Posterior vena cava (tissue), 2 donors: ENCODE measurements at places on chromosomes 11 and 22. TPM values are rescaled to one million over a fixed set of nuclear protein-coding genes. Genes with fewer than 3 reads are reported as not detected.

GCAT gene
- 3.3 TPM for total RNA-seq

GRCh38 chr22:27347951-27348350, 453.6 kb downstream of the MN1 start:
- DNase-seq: no peak

EPS8L2 gene
- 23.8 TPM for total RNA-seq

GRCh38 chr11:107496011-107496410, 38.4 kb upstream of the CWF19L2 start:
- DNase-seq: no peak

- DNase-seq: no peak
Measured at GRCh38 chr11:48007677-48008076, 27.3 kb downstream of the PTPRJ start.

DNA sequence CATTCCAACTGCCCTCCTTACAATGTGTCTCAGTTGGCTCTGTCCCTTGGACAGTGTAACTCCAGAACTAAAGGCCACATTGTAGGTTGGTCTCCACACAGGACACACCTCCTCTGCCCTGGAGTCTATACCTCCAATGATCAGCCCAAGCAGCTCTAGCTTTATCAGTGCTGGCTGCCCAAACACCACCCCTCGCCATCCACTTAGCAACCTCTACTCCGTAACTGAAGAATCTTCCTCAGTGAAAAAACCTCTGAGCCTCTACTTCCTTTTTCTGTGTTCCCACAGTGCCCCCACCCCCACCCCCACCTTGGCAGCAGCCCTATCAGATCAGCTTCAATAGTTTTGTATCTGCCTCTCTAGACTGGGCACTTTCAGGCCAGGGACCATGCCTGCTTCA, 33.4 kb downstream of the SERPINH1 start:
- DNase-seq: no peak

DNA sequence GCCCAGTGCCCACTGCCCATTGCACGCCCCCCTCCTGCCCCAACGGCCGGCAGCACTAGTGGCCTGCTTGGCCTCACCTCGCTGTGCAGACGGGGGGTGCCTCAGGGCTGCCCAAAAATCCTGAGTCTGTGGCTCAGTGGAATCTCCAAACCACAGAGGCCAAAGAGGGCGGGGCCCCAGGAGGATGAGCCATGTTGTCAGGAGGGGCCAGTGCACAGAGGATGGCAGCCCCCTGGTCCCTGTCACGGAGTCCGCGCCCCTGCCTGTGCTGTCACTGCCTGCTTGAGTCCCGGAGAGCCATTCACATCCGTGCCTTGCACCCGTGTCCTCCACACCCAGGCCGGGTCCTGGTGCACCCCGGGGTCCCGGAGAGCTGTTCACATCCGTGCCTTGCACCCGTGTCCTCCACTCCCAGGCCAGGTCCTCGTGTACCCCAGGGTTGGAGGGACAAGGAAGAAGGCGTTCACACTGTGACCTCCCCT, 36.4 kb upstream of the MUC5AC start:
- peak; percentile 77 for DNase-seq

PARVA gene
- total RNA-seq: 172 TPM

DNA sequence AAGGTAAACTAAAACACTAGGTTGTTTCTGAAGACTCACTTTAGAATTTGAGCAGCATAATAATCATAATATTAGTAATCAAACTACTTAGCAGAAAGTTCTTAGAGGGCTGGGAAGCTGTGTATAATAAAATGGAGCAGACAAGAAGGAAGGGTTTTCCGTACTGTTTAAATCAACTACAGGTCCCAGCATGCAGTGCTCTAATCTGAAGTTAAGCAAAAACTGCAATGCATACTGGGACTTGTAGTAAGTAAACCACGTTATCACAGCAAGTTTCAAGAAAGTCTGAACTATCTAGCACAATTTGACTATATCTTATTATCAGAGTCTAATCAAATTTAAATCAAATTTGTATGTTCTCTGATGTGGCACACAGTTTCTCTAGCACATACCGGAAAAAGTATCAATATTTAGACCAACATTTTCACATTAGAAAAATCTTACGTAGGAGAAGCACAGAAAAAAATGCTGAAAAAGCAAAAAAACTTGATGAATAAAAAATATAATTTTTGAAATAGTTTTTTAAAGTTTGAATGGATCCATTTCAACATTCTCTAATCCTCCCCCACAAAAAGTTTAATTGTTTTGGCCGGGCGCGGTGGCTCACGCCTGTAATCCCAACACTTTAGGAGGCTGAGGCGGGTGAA, 8.2 kb downstream of the PHF21A start:
- DNase-seq: no peak

DNA sequence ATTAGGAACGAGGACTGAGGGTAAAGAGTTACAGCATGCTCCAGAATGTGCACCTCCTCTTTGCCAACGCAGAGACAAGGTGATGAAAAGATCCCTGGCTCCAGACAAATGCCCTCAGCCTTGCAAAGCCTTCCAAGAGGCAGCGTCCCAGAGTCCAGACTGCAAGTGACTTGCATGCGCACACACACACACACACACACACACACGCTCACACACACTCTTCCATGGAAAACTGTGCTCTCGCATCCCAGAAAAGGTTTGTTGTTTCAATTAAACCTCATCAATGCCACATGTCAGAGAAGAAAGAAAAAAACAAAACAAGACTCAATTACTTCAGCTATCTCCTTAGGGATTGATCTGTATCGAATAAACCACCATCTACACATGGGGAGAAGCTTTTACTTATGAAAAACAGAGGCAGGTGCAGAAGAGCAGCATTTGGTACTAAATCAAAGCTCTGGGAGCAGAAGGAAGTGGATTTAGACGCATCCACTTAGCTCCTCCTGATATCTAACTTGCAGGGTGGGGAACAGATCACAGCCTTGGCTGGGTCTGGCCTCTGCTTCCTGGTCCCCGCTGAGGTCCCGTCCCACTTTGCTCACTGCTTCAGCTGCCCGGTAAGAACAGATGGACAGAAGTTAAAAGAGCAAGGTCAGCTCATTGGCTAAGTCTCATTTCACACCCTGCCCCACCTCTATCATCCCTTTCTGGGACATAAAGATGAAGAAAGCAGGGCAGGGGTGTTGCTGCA, 249.8 kb upstream of the BLID start:
- no peak for DNase-seq

INPP5J gene
- 0.52 TPM for total RNA-seq

DNA sequence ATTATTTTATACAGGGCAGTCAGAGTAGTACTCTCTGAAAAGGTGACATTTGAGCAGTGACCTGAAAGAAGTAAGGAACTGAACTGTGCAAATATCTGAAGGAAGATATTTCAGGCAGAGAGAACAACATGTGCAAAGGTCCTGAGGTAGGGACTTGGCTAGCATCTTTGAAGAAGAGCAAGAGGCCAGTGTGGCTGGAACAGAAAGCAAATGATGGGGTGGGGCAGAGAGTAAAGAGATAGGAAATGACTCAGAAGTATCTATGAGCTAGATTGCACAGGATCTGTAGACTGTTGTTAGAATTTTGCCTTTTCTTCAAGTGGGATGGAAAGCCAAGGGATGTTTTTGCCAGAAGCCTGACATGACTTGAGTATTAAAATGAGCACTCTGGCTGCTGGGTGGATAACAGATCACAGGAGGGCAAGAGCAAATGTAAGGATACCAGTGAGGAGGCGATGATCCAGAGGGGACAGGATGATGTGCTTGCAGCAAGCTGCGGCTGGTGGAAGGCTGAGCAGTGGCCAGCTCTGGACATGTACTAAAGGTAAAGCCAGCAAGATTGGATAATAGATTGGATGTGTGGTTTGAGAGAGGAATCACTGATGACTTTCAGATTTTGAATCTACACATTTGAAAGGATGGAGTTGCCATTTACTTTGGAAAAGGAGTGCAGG, 33.2 kb upstream of the TTC12 start:
- DNase-seq: no peak

GRM5 gene
- total RNA-seq: 0.23 TPM

DNA sequence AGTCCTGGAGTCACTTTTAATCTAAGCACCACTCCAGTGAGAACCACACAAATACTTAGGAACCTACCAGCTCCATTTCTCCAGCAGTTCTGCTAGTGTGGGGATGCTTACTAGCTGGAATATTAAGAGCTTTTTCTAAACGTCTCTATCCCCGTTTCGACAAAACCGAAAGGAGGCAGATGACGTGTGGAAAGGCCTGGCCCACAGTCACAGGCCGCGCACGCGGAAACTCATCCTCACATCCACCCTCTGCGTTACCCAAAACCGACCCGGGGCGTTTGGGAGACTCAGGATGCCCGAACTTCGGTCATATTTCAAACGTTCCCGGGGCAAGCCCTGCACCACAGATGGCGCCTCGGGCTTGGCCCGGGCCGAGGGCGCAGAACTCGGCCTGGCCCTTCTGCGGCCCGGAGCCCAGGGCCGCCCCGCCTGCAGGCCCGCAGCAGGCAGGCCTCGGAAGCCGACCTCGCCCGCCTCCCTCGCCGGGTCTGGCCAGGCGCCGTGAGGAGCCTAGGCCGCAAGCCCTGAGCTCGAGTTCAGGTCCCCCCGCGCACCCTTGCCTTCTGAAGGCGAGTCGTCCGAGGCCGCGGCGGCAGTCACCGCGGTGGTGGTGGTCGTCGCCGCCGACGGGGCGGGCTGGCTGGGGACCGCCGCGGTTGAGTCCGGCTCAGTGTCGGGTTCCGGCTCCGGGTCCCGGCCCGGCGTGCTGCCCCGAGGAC, 473 bp downstream of the FNBP4 start:
- peak; percentile 90 for DNase-seq

PCNX3 gene
- total RNA-seq: 21.3 TPM

DNA sequence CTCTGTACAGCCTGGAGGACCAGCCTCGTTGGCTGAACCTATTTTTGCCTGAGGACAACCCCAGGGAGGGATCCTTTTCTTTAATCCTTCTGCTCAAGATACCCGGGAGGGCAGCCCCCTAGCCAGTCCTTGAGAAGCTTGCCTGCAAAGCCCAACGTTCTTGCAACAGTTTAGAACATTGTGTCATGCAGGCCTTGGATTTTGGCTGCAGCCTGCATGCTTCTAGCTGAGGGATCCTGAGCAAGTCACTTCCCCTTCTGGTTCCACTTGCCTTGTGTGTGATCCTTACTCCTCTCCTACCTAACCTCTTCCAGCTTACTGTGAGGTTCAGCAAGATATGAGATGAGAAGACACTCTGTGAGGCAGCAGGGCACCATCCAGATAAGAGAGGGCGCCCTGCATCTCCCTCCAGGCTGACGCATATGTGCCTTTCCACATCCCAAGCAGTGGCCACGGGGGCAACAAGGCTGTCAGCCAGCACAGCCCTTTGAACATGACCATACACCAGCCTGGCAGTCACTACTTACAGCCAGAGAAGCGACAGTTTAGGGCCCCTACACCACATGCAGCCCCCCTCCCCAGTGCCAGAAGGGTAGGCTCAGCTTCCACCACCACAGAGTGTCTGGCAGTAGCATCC, 76.1 kb downstream of the C11orf58 start:
- no peak for DNase-seq

GRCh38 chr11:78860720-78861422, 286.2 kb upstream of the NARS2 start:
- no peak for DNase-seq

SLN gene
- total RNA-seq: 475 TPM

DNA sequence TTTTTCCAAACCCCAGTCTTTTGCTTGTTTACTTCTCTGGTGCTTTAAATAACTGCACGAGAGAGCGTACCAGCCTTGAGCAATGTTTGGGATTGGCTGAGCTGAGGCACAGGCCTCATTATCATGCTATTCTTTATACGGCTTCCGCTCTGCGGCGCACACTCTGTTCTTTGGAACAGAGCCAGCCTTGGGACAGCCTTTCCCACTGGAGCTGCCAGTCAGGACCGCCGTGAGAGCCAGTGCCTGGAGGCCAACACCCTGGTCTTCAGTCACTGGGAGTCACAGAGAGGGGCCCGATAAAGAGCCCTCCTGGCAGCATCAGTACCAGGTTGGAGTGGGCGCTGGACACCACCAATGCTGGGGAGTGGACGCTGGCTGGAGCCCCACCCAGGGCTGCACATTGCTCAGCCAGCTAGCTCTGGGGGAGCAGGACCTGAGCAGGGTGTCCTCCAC, 125.6 kb downstream of the BCR start:
- peak; percentile 92 for DNase-seq

DNA sequence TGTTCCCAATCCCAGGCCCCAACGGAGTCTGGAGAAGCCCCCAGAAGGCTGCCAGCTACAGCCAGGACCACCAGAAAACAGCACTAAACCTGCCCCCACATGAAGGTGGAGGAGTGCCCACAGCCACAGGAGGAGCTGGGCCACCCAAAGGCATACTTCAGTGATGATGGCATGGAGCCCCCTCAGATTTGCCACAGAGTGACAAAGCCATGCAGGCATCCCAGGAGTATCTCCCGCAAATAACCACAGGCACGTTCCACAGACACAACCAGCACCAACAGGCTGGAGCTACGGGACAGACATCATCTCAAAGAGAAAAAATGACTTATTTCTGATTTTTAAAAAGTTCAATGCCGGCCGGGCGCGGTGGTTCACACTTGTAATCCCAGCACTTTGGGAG, 10.6 kb downstream of the CARS1 start:
- no peak for DNase-seq

GRCh38 chr11:110972640-110973039, 260.4 kb upstream of the ARHGAP20 start:
- no peak for DNase-seq

DNA sequence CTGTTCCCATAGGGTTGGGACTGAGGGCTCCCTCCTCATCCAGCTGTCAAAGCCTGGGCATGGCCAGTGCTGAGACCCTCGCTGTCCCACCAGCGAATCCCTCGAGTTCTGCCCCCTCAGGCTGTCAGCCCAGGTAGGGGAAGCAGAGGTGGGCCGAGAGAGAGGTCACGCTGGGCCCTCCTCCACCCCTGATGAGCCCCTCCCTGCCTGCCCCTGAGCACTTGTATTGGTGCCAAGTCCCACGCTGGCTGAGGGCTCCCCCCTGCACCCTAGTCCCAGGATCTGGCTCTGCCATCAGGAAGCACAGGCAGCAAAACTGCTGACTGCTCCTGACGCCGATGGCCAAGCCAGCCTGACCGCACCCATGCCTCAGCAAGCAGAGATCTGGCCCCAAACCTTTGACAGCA, 3.3 kb downstream of the PRR33 start:
- peak; percentile 76 for DNase-seq

DNA sequence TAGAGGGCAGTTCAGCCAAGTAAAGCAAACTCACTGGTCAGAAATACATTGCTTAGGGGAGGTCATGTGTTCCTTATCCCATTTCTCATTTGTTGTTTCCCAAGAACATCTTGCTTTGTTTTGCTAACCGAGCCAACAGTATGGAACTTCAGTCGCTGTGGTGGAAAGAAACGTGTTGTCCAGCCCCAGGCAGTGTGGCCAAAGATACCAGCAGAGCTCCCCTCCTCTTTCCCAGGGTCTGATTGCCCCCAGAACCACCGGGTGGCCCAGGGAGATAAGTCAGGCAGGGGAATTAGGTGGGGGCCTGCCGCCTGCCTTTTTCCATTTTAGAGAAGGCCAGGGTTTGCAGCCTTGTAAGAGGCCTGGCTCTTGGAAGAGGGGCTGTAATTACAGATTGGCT, 98.7 kb upstream of the CRYBB3 start:
- DNase-seq: no peak

- no peak for DNase-seq
Measured at GRCh38 chr11:12134236-12134585, 23.8 kb downstream of the MICAL2 start.

OOSP4A gene
- total RNA-seq: not detected
